Upper lobe of left lung (tissue), 6 donors: ENCODE measurements at places on chromosomes 11 and 22. TPM values are rescaled to one million over a fixed set of nuclear protein-coding genes. Genes with fewer than 3 reads are reported as not detected.

DNA sequence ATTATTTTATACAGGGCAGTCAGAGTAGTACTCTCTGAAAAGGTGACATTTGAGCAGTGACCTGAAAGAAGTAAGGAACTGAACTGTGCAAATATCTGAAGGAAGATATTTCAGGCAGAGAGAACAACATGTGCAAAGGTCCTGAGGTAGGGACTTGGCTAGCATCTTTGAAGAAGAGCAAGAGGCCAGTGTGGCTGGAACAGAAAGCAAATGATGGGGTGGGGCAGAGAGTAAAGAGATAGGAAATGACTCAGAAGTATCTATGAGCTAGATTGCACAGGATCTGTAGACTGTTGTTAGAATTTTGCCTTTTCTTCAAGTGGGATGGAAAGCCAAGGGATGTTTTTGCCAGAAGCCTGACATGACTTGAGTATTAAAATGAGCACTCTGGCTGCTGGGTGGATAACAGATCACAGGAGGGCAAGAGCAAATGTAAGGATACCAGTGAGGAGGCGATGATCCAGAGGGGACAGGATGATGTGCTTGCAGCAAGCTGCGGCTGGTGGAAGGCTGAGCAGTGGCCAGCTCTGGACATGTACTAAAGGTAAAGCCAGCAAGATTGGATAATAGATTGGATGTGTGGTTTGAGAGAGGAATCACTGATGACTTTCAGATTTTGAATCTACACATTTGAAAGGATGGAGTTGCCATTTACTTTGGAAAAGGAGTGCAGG is 33.2 kb upstream of the TTC12 start:
- no peak overlapping the region for H3K27ac ChIP-seq
- H3K27me3 ChIP-seq = no peaks in the 10 kb centered on the region
- no peak overlapping the region for H3K4me3 ChIP-seq
- no peaks in the 10 kb centered on the region for H3K4me1 ChIP-seq
- H3K36me3 ChIP-seq = no peaks in the 10 kb centered on the region

- H3K4me1 ChIP-seq = peaks cover 21% of the 10 kb centered on the region
- no peaks in the 10 kb centered on the region for H3K27me3 ChIP-seq
- H3K36me3 ChIP-seq = no peaks in the 10 kb centered on the region
- DNase-seq = peak; percentile 60
- H3K27ac ChIP-seq = no peak overlapping the region
- H3K4me3 ChIP-seq = no peak overlapping the region
Measured at GRCh38 chr11:76796511-76797198, 13.5 kb downstream of the TSKU start.

- H3K4me1 ChIP-seq = peaks cover 14% of the 10 kb centered on the region
- DNase-seq = no peak
- H3K36me3 ChIP-seq = no peaks in the 10 kb centered on the region
- peak overlapping the region; percentile 85 for H3K27ac ChIP-seq
- peak overlapping the region; percentile 87 for H3K4me3 ChIP-seq
Measured at GRCh38 chr11:123742031-123742723, 717 bp upstream of the ZNF202 start.

DNA sequence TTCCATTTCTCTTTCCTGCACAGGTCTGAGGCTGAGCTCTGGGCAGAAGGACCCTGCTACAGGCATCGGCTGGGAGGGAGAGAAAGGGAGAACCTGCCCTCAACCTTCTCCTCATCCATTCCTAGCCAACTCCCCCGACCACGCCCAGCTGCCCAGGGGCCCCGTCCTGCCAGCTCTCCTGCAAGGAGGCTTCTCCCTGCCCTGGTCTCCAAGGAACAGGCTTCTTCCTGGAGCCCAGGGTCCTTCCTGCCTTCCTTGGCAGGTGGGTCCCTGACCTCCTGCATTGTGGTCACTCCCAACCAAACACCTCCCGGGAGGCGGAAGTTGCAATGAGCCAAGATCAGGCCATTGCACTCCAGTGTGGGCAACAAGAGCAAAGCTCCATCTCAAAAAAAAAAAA is 12.5 kb upstream of the HMOX1 start:
- H3K4me1 ChIP-seq = peaks cover 9% of the 10 kb centered on the region
- no peaks in the 10 kb centered on the region for H3K27me3 ChIP-seq
- no peaks in the 10 kb centered on the region for H3K36me3 ChIP-seq
- no peak overlapping the region for H3K4me3 ChIP-seq

DNA sequence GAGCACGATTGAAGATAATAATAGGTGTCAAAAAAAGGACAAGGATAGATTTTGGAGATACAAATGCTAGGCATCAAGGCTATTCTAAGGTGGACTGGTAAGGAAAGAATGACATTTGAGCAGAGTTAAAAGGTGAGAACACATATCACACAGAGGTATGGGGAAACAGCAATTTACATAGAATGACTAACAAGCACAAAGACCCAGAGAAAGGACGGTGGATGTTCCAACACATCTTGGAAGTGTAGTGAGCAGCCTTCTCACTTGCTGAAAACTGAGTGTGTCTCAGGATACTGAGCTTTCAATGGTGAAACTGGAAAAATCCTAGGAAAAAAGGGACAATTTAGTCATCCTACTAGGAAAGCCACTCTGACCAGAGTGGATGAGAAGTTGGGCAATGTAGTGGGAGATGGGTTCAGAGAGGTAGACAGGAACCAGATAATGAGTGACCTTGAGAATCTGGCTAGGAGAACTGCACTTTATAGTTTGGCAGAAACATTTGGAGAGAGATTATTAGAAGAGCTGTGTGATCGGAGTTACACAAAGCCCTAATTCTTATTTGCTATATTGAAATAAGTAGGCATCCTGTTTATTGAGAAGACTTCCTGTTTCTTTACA is 706.0 kb downstream of the KCNA4 start:
- H3K27me3 ChIP-seq = no peaks in the 10 kb centered on the region
- no peak for DNase-seq

GRCh38 chr11:66542362-66542761 is 3.5 kb downstream of the ZDHHC24 start:
- no peak overlapping the region for H3K27ac ChIP-seq
- peaks cover 38% of the 10 kb centered on the region for H3K4me1 ChIP-seq
- H3K27me3 ChIP-seq = no peaks in the 10 kb centered on the region

DNA sequence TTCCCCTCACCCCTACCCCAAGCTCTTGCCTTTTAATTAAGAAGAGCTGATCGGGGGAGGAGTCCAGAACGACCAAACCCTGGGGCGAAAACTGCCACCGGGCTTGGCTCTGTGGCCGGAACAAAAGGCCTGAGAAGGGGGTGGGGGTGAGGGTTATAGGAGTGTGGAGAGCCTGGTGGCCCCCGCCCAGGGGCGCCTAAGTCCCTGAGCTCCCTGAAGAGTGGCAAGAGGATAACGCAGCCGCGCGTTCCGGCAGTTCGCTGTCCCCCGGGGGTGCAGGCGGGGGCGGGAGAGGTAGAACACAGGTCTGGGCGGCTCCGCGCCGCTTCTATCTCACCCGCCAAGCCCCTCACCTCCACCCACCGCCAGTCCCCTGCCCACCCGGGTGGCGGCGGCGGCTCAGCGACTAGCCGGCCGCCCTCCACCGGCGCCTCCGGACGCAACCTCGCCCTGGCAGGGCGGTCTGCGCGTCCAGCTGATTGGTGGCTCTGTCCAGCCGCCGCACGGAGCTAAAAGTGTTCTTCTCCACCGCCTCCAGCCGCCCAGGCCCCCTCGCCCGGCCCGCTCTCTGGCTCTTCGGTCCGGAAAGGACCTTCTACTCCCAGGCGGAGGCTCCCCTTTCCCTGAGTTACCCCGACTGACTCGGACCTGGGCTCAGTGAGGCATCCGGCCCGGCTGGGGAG is 18.7 kb upstream of the BDNF start:
- peak overlapping the region; percentile 33 for H3K4me3 ChIP-seq
- DNase-seq = peak; percentile 77
- peaks cover 22% of the 10 kb centered on the region for H3K4me1 ChIP-seq
- no peaks in the 10 kb centered on the region for H3K27me3 ChIP-seq
- H3K27ac ChIP-seq = no peak overlapping the region

- H3K27me3 ChIP-seq = no peaks in the 10 kb centered on the region
- H3K27ac ChIP-seq = no peak overlapping the region
- no peak overlapping the region for H3K4me3 ChIP-seq
- no peaks in the 10 kb centered on the region for H3K36me3 ChIP-seq
Measured at GRCh38 chr11:101617735-101618332, 34.0 kb upstream of the TRPC6 start.

Gene ATG2A
- 51.3 TPM for total RNA-seq

Gene RCOR2
- total RNA-seq = not detected

Gene GUCY1A2
- total RNA-seq = 7.7 TPM

Gene KRTAP5-7
- total RNA-seq = not detected

Gene PGM2L1
- total RNA-seq = 3.0 TPM

Gene YAP1
- 201 TPM for total RNA-seq
